ENCODE measurements at places on chromosomes 6 and 20. TPM values are rescaled to one million over a fixed set of nuclear protein-coding genes. Genes with fewer than 3 reads are reported as not detected.

RIMS1 gene
- total RNA-seq: not detected

GRM1 gene
- not detected for total RNA-seq

DNA sequence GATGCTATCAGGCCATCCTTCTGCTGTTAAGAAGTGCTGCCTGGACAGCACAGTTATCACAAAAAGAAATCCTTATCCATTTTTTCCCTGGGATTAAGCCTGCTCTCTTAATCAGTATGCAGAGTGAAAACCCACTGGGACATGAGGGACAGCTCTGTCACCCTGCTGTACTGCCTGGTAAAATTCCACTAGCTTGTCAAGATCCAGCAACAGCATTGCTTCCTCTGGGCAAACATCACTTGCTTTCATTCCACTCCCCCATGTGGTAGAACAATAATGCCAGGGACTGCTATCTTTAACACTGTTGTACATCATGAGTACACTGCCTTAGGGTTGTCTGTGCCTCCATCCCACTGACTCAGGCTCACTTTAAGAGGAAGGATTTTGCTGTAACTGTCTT lies 331.3 kb downstream of the KIF16B start:
- DNase-seq: no peak

GRCh38 chr6:106132153-106132698 lies 46.1 kb downstream of the PRDM1 start:
- no peak for DNase-seq

CHRNA4 gene
- not detected for total RNA-seq

DNA sequence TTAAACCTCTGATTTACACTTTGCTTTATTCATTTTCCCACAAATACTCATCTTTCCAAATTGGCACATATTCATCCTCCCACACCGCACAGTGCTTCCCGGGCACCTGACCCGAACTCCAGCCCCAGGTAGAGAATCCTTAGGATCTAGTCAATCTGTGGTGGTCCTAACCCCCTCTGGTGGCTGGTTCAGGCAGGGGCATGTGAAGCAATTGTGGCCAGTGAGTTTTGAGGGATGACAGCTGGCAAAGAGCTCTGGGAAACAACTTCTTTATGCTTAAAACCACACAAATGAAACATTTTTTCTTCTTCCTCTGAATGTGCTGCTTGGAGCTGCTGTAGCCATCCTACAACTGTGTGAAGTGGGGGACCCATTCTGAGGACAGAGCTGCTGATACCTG lies 54.7 kb downstream of the ELOVL5 start:
- no peak for DNase-seq

GPR31 gene
- total RNA-seq: not detected

- no peak for DNase-seq
Observed at GRCh38 chr6:31874836-31875572, 3.8 kb downstream of the SLC44A4 start.

Measured in CD4-positive, alpha-beta memory T cell (primary cell).